Inflammatory macrophage (primary cell): ENCODE measurements at places on chromosomes 4 and X.

DNA sequence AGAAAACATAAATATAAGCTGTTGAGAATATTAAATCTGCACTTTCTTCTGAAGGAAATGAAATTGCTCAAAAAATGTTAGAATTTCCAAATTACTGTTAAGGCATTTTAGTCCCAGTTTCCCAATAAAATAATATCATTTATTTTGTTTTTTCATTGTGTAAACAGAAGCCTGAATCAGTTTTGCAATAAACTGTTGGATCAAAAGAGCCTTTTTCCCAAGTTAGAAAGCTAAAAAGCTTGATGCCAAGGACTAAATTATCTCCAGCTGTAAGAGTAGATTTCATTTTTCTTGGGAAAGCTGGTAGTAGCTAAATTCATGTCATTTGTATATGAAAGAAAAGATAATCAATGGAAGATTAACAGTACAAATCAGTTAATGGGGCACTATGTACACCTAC, 95.8 kb downstream of the RNF150 start:
- no peak for DNase-seq

DNA sequence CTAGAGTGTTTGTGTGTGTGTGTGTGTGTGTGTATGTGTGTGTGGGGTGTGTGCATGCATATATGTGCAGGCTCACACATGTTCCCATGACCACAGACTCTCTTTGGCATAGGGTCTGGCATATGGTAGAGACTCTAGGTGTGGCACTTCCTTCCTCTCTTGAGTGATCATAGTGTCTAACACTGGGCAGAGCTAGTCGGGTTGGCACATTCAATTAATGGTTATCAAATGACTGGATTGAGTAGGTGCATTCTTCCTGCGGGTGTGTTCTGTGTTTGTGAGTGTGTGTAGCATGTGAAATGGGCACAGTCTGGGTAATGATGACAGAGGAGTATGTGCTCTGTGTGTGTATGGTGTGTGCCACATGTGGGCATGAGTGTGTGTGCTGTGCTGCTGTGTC, 106.5 kb downstream of the EFNB1 start:
- DNase-seq = no peak

- DNase-seq = no peak
These were observed 18.1 kb upstream of the HSFX3 start for GRCh38 chrX:149567621-149568417.

DNA sequence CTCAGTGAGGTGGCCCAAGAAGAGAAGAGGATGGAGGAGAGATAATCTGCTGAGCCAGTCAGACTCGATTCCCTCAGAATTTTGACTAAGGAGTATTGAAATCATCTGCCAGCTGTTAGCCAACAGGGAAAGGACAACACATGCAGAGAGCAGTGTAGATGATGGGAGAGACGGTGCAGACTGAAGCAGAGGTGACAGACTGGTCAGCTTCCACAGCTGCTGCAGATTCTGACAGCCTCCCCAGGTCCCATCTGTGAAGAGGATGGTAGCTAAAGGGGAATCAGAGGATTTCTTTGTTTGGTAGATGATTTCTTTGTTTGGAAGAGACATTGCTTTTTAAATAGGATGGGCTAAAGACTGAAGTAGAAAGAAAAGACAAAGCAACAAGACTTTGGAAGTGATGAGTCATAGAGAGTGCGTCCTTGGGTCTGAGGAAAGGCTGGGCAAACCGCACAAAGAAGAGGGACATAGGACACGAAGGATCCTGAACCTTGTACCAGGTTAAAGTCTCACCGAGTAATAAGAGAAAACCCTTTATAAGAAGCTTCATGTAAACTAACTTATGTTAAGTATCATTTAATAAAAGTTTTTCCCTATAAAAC, 27.6 kb downstream of the INTU start:
- DNase-seq = no peak

DNA sequence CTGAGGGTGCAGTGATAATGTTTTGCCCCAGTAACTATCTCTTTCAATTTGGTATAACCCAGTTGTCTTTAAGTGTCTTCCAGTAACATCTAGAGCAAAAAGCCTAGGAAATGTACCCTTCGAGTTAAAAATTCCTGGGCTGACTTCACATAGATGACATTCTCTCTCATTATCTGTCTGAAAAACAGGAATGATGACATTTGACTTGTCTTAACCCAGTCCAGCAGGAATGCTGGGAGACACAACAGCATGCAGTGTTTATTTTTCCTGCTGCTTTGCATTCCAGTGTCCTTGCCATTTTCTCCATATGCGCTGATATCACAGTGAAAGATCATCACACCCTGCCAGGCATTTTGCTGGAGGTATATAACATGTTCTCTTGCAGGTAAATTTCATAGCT, 130.0 kb downstream of the SOWAHB start:
- no peak for DNase-seq

GRCh38 chrX:9758021-9758638, 7.5 kb downstream of the GPR143 start:
- no peak for DNase-seq

- DNase-seq = peak; percentile 20
These were observed at the start of gene TADA2B for GRCh38 chr4:7043284-7044136. TADA2B (plus strand) TSS chr4:7043372; CDS start chr4:7043580, 208 bp downstream.

DNA sequence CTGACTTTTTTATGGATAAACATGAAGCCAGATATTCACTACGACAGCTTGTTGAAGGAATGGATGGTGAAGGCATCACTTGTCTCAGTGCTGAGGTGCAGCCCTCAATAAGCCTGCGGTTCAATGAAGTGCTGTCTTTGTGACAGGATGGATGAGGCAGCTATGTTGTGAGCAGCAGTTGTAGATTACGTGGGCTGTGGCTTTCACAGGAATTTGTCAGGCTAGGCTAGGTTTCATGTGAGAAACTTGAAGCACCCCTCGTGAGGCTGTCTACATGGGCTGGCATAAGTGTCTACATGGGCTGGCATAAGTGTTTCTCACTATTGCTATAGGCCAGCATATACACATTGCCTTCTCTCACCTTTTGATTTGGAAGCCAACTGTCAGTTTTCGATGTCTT, 1050.0 kb downstream of the ADGRL3 start:
- DNase-seq = no peak

GRCh38 chr4:77881460-77882295, 19.0 kb downstream of the MRPL1 start:
- DNase-seq = no peak

GRCh38 chr4:44235897-44236296, 212.7 kb downstream of the KCTD8 start:
- DNase-seq = no peak

- DNase-seq = peak; percentile 17
These were observed 63.7 kb upstream of the CD99 start for GRCh38 chrX:2627272-2627867.

- DNase-seq = peak; percentile 6
These were observed 10.0 kb upstream of the OPHN1 start for GRCh38 chrX:68443155-68443868.

- DNase-seq = no peak
These were observed 57.7 kb downstream of the NEIL3 start for GRCh38 chr4:177367336-177367735.

DNA sequence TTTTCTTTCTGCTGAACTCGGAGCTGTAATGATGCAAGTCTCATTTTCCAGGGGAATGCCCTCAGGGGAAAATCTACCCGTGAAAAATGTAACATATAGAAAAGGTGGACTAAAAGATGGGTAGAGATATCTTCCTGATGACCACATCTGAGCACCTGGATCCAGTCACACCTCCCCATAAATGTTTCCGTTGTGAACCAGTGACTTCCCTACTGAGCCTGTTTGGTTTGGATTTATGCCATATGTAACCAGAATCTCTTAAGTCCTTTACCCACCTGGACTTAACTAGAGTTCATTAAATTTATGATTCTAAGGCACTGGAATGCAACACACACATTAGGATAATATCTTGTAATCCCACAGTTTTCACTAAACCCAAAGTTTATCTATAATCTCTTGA, 171.1 kb downstream of the ZNF330 start:
- no peak for DNase-seq

DNA sequence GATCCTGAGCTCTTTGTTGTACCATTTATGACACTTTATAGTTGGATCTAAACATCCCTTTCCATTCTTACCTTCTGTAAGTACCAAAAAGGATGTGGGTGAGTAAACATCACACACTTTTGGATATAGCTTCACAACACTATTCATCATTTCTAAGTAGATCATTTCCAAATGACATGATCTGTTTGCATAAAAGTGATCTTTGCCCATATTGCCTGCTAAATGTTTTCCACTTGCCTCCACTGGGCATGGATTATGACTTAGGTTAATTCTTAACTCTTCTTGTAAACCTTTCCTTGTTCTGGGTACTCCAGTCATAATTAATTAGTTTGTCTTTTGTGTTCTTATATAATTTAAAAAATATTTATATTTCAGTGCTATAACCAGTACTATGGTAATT, 244.9 kb upstream of the AGA start:
- DNase-seq = no peak

GRCh38 chrX:118526149-118526548, 30.5 kb downstream of the DOCK11 start:
- DNase-seq = no peak

DNA sequence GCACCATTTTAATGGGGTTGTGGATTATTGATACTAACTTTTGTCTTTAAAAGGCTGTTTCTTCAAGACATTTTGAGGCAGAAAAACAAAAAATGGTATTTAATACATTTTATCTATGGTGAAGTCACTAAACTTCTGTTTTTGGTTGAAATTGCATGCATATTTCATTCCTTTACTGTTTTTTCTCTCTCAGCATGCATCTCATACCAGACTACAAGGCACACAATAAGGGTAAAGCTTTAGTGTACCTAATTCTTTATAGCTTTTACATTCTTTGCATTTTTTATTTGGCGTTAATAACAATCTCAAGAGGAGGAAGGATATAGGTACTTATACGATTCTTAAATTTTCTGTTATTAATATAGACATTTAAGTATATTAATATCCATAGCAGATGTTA, 151.0 kb upstream of the DKK2 start:
- DNase-seq = no peak
